ENCODE measurements at places on chromosomes 1 and 21.

DNA sequence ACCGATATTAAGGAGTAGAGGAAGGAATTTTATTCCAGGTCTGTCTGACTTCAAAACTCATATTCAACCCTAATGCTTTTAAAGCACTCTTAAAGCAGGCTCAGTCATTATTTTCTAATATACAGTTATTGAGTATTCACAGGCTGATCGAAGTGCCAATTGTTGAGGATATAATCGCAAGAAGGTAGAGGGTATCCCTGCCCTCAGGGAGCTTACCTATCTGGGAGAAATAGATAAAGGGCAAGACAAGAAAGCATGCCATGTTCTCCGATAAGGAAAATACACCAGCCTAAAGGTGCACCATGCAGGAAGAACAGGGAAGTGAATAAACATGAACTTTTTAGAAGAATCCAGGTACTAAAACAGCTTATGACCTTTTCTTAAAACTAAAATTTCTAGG, 361.2 kb downstream of the SMYD3 start:
- DNase-seq, result no peak

- DNase-seq, result no peak
Measured at GRCh38 chr21:44572959-44573583, 458 bp upstream of the KRTAP10-4 start.

DNA sequence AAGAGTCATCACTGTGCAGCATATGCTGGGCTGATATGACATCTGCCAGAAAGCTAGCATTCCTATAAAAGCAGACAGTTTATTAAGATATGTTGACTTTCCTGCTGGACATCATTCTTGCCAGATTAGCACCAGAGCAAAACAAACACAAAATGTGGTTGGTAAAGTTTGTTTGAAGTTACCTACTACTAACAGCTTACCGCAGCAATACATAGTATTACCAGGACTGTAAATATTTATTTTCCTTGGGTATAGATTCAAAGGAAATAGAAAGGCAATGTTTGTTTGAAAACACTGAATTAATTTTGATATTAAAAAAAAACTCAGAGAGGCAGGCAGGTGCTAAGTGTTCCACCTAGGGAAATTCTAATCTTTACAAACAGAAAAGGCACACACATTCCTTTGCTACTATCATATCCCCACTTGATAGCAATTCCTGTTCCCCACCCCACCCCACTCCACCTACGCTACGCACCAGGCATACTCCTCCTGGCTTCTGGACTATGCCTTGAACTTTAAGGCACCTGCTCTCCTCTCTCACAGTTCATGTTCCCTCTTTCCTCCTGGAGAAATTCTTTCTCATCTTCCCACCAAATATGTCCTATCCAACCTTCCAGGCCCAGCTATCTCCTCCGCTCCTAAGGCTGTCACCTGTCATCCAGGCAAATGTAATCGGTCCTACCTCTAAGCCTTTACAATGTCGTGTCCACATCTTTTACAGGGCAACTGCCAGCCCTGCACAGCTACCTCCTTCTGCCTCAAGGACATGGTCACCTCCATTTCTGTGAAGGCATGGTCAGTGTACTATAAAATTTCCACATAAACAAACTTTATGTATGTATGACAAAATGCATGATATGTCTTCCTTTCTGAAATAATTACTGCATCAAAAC, 34.7 kb downstream of the PTPN14 start:
- DNase-seq, result no peak

- DNase-seq, result no peak
Measured at GRCh38 chr1:32388641-32389040, 5.6 kb downstream of the BSDC1 start.

- DNase-seq, result no peak
Measured at GRCh38 chr1:28172713-28173150, 3.8 kb downstream of the PTAFR start.

GRCh38 chr1:171611306-171611705, 10.7 kb upstream of the MYOCOS start:
- no peak for DNase-seq

GRCh38 chr21:33432496-33432895, 29.3 kb downstream of the IFNGR2 start:
- DNase-seq, result no peak

GRCh38 chr1:232292239-232292638, 337.7 kb downstream of the SIPA1L2 start:
- DNase-seq, result no peak

DNA sequence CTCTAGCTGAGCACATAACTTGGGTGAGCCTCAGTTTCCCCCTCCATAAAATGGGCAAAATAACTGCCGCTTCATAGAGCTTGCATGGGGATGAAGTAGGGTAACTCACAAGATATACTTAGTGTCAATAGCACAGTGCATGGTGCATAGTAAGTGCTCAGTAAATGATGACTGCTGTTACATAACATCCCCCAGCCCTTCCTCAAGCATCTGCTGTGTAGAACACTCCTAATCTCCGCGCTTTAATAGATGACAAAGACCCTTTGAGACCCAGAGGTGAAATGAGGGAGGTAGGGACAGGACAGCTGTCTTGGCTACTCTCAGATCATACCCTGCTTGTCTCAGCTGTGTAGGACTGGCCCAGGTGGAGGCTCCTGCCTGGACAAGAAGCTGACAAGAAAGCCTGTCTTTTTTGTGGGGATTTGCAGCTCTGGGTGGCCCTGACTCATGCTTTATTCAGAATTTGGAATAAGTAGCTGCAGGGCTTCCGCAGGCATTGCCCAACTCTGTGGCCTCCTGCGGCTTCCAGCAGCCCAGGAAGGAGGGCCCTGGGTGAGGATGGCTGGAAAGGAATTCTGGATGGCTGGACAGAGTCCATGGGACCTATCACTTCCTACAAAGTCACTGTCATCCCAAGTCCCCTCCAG, 20.7 kb upstream of the PADI4 start:
- DNase-seq, result no peak

DNA sequence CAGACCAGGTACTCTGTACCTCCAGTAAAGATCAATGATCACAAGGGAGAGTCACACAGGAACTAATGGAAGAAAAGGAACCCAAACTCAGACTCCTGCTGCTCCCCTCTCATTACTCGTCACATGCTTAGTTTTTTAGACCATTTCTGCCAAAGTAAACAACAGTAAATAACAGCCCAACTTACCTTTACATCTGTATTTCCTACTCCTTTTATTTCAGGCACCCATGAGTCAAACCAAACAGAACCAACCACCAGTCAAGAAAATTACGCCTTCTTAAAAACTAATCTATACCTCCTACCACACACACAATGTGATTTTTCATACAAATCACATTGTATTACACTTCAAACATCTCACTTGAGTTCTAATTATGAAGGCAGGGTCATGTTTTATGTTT, 61.4 kb upstream of the HTR1D start:
- DNase-seq, result no peak

DNA sequence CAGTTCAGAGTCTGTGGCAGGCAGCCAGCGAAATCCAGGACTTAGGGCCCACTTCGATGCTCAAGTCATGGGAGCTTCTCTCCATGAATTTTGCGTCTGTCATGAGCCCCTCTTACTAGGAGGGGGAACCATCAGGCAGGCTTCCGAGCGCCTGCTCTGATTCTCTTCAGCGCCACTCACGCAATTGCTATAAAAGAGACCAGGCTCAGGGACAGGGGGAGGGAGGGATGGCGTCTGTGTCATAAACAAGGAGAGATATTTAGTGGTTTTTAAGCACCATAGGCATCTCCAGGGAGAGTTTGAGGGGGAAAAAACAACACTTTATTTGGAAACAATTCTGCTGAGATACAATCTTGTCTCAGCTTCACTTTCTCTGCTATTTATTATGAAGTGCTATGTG, 60.6 kb downstream of the NAV1 start:
- no peak for DNase-seq

Data from dorsolateral prefrontal cortex (tissue), 122 donors.